ENCODE measurements at places on chromosomes 7 and 10. TPM values are rescaled to one million over a fixed set of nuclear protein-coding genes. Genes with fewer than 3 reads are reported as not detected.
A peak's percentile ranks its signal among the peaks of the same experiment; 100 is the strongest.

GRCh38 chr7:156435486-156436231, 204.9 kb upstream of the RNF32 start:
- DNase-seq, result no peak

DNA sequence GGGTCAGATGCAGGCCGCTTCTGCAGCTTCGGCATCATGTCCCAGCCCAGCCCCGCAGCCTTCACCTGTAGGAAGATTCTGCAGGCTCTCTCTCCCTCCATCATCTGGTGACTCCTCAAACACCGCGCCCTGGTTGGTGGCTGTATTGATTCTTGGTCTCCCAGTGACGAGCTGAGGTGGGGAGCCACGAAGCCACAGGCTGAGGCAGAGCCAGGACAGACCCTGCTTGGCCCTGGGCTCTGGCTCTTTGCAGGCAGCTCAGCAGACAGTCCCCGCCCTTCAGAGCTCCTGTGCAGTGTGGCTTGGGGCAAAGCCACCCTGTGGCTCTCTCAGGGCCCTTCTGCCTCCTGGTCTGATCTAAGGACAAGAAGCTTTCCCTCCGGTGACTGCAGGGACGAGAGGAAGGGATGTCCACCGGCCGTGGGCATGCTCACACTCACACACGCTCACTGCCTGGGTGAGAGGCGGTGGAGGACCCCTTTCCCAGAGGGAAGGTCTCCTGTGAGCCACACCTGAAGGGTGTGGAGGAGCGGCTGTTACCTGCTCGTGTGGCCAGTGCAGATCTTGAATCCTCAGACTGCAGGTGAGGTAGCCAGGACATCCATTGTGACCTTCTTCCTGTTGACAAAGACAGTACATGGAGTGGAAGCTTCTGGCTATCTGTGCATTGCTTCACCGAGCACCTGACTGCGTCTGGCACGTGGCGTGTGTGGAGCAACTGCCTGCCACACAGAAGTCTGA, 79.6 kb downstream of the INPP5A start:
- no peak for DNase-seq

SPDYE2B gene
- total RNA-seq, result not detected

DNA sequence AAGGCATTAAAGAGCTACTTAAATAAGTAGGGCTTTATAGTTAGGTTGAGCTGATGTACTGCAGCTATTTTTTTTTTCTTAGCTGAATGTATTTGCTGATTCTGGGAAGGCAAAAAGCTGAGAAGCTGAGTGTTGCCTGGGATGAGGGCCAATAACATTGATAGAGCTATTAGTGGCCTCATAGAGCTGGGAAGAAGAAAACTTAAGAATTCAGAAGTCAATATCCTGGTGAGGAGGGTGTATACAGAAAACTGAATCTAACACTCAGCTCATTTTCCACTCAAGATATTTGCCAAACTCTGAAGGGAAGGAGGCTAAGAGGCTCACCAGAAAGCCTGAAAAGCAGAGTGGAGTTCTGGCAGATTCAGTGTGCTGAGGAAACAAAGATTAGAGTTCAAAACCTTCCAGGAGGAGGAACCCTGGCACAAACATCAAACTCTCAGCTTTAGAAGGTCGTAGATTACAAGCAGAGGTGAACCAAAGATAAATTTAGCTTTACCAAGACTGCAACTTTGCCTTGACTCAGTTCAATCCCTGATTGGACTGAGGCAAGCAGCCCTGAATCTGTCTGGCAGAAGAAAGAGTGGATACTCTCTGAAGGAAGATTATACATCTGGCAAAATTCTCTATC, 11.3 kb downstream of the PPP1R3C start:
- DNase-seq, result no peak

DNA sequence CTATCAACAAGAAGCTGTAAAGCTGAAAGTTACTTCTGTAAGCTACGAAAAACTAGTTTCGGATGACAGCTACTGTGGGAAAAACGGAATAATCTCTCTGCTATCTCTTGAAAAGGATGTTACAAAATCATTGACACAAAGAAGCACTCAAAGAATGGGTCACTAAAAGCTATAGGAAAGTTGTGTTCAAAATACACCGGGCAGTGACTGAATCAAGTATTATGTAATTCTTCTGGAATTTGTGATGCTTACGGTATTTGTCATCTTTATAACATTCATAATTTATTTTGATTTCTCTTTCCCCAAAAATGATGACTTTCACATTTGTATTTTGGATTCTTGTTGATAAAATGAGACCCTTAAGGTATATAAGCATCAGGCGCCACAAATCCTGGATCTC, 112.1 kb upstream of the KLF6 start:
- DNase-seq, result no peak

GRCh38 chr7:118449797-118450567, 225.5 kb downstream of the ANKRD7 start:
- DNase-seq, result no peak

ABCC2 gene
- 0.75 TPM for total RNA-seq

C10orf105 gene
- total RNA-seq, result not detected

KCND2 gene
- total RNA-seq, result 12.7 TPM

- peak; percentile 11 for DNase-seq
These were observed 4.0 kb downstream of the ITGA8 start for GRCh38 chr10:15715619-15716227.

PTF1A gene
- 50.7 TPM for total RNA-seq

GRCh38 chr7:125573126-125573525, 643.5 kb upstream of the POT1 start:
- no peak for DNase-seq

EIF4H gene
- 220 TPM for total RNA-seq

DNA sequence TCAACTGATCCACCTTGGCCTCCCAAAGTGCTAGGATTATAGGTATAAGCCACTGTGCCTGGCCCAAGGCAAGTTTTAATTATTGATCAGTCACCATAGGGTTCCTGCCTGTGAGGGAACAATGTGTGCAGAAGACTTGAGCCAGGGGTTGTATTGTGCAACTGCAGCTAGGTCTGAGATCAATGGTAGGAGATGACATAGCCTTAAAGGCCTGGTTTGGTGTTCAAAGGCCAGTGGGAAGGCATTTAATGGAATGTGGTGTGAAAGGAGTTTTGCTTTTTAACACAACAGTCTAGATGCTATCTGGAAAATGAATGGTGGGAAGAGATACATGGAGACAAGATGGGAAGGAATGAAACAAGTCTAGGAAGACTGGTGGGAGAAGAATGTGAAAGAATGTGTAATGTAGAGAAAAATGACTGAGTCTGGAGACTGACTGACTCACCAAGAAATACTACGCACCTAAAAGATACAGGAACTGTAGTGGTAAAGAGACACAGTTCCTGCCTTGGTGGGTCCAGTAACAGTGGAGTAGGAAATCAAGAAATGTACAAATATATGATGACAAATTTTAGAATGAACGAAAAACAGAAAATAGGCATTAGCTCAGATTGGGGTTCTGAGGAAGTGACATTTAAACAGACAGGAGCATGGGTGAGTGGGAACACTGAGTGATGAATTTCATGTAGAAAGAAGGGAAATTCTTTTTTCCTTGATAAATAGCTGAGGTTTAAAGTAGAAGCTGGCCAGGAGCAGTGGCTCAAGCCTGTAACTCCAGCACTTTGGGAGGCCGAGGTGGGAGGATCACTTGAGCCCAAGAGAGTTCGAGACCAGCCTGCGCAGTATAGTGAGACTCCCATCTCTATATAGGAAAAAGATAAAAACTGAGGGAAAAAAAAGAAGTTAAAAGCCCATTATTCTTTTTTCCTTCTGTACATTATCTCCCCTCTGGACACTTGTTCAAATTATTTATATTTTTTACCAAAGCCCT, 9.4 kb downstream of the HNRNPF start:
- no peak for DNase-seq

- DNase-seq, result no peak
These were observed 31.8 kb upstream of the MSMB start for GRCh38 chr10:46077731-46078413.

- DNase-seq, result no peak
These were observed 126.1 kb upstream of the KCNMA1 start for GRCh38 chr10:77763453-77764430.

DNA sequence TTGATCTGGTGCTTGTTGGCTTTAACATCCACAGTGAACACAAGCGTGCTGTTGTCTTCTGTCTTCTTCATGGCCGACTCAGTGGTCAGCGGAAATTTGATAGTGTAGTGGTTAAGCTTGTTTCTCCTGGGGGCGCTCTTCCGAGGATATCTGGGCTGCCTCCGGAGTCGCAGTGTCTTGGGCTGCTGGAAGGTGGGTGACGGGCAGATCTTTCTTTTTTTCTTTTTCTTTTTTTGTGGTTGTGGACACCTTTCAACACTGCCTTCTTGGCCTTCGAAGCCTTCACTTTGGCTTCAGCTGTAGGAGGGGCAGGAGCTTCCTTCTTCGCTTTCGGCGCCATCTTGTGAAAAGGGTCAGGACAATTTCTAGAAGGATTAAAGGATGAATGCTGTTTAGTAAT, 23.8 kb upstream of the RPA3 start:
- DNase-seq, result no peak

DNA sequence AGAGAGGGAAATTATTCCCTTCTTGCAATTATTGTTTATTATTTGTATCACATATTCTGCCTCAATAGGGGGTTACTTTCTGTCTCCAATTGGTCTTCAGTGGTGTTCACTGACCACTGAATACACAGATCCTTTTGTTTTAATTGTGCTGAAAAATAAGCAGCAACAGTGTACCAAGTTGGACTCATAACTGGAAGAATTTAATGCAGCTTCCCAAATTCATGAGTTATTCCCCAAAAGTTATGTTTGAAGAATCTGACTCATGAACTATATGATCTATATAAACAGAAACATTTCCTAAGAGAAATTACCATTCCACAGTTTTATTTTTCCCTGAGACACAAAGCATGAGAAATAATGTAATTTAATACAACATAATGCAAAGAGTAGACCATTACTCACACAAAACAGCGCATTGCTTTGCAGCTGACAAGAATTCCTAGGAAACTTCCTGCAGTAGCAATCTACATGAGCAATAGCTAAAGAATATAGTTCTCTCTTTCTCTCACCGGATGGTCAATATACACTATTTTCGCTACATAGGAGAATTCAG, 479.2 kb downstream of the HTR7 start:
- DNase-seq, result no peak

SPDYE16 gene
- 0.31 TPM for total RNA-seq

DNA sequence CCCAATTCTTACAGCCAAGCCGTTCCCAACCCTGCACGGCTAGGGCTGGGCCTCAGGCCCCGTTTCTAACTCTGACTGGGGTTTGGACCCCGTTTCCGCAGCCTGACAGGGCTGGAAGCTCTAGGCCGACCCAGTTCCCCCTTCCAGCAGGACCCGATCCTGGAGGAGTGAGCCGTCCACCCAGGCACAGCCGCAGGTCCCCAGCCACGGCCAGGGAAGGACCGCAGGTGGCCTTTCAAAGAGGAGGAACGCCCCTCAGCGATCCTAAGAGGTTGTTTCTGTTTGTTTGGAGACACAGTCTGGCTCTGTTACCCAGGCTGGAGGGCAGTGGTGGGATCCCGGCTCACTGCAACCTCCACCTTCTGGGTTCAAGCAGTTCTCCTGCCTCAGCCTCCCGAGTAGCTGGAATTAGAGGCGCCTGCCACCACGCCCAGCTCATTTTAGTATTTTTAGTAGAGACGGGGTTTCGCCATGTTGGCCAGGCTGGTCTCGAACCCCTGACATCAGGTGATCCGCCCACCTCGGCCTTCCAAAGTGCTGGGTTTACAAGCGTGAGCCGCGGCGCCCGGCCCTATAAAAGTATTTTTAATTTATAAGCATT, 778 bp upstream of the GET4 start:
- no peak for DNase-seq

SNCG gene
- 17.5 TPM for total RNA-seq

DNA sequence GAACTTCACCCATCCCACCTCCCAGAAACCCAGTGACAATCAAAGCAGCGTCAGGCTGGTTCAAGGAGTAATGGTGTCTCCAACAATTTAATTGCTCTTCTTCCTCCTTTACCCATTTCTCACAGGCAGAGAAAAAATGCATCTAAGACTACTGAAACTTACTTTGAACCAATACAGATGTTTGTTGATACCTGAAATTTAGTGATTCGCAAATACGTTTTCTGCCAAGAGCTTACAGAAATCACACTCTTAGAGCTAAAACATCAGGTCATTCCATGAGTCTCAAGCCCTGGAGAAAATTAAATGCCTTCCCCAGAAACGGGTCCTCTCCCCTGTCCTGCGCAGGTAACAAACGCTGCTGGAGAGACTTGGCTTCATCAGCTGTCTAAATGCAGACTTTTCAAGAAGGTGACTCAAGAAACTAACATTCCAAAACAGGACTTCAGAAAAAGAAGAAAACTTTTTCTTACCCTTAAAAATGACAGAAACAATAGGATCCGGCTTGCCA, 443 bp downstream of the MYOF start:
- DNase-seq, result no peak

DNA sequence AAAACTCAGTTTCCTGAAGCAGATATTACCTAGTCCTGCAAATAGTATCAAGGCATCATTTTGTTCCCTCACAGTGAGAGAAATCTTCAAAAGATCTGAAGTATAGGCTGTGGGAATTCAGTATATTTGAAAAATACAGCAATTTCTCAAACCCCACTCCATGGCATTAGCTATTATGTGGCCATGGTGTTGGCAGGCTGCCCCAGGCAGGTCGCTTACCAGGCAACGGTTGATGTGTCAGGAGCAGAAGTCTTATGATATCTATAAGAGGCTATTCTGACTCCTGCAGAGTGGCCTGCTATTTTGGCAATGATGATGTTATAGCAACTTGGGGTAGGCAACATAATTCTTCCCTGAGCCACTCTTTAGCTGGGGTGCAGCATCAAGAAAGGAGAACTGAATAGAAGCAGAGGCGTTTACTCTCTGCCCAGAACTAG, 187.9 kb downstream of the PLXDC2 start:
- no peak for DNase-seq

- no peak for DNase-seq
These were observed 452 bp downstream of the ATE1 start for GRCh38 chr10:121927318-121927840.

Data from progenitor cell of endocrine pancreas (in vitro differentiated cells).